Vagina (tissue), 2 donors: ENCODE measurements at places on chromosomes 7 and 10. TPM values are rescaled to one million over a fixed set of nuclear protein-coding genes. Genes with fewer than 3 reads are reported as not detected.

DNA sequence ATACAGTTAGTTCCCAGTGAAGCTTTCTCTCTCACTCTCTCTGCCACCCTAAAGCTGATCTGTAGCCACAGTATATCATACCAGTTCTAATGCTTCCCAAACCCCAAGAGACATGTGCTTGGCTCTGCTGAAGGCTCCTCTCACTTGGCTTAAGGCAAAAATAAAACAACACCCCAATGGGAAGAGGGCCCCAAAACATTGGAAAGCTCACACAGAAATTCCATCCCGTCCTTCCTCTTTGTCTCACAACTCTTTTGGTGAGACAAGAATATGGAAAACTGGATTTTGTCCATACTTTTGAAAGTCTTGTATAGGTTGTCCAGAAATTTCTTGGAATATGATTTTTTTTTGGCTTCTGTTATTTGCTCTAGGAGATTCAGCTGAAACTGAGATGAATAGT is 56.1 kb upstream of the WNT16 start:
- no peak for DNase-seq

GRCh38 chr10:49187044-49187484 is 1.1 kb downstream of the TMEM273 start:
- DNase-seq: peak; percentile 72

C10orf67 gene
- not detected for total RNA-seq

VKORC1L1 gene
- 15.2 TPM for total RNA-seq

GRCh38 chr7:128810997-128811396 is 19.2 kb upstream of the FLNC start:
- no peak for DNase-seq

- DNase-seq: no peak
Observed at GRCh38 chr7:26180792-26181198, 19.8 kb downstream of the HNRNPA2B1 start.

SYT15 gene
- total RNA-seq: 5.4 TPM

WEE2 gene
- not detected for total RNA-seq

GRCh38 chr7:129848436-129848835 is 104.3 kb downstream of the UBE2H start:
- DNase-seq: no peak

HOXA2 gene
- total RNA-seq: 2.0 TPM

DNA sequence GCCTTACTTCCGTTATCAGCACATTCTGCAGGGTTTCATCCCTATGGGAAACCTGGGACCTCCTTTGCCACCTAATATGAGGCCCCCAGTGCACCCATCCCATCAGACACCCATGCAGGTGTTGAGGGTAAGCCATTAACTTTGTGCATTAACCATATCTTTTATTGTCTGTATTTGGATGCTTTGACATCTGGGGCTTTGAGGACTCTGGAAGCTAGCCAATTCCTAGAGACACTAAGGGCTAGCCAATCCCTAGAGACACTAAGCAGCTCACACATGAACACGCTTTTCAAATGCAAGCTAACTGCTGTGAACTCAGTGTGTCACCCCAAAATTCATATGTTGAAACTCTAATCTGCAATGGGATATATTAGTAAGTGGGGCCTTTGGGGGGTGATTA is 272.5 kb upstream of the COBL start:
- DNase-seq: no peak

- no peak for DNase-seq
Observed at GRCh38 chr10:599767-600166, 89.7 kb downstream of the DIP2C start.

DNA sequence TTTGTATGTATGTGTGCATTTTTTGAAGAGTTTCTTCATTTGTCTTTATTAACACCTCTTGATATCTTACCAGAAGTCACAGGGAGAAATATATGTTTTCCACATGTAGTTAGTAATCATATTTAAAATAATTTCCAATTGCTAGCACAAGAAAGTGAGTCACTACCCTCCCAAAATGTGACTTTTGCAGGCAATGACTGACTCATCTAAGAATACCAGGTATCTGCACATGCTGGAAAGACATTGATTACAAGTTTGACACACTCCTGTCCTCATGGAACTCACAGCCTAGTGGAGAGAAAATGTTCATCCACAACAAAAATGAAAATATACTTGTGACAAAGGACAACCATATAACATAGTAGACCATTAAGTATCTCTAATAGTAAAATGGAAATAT is 82.9 kb downstream of the SEMA3D start:
- no peak for DNase-seq

AOAH gene
- 7.4 TPM for total RNA-seq

MKRN1 gene
- 38.8 TPM for total RNA-seq

DNA sequence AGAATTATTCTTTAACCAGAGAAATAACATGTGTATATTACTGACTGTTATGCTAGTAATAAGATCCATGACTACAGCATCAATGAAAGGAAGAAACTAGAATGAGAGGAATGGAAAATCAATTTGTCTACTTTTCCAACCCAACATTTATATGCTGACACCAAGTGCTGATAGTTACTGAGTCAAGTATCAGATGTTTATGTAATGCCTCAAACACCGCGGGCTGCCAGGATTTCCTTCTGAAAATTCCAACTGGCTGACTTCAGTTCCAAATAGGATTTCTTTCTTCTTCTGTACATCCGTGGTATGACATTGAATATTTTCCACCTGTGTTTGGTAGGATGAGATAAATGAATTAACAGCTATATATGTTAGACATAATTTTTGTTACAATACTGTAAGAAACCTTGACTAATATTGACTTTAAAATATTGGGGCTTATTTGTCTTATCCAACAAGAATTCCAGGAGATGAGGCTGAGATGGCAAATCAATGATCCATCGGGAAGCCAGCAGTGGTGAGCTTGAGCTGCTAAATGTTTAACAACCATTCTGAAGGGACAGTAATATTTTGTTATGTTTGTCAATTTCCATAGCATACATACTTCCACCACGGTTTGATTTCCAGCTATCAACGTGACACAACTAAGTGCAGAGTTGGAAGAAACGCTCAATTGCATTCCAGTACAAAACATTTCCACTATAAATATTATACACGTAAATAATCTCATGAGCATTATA is 435.2 kb upstream of the AUTS2 start:
- DNase-seq: no peak

NKX1-2 gene
- 0.98 TPM for total RNA-seq

DNA sequence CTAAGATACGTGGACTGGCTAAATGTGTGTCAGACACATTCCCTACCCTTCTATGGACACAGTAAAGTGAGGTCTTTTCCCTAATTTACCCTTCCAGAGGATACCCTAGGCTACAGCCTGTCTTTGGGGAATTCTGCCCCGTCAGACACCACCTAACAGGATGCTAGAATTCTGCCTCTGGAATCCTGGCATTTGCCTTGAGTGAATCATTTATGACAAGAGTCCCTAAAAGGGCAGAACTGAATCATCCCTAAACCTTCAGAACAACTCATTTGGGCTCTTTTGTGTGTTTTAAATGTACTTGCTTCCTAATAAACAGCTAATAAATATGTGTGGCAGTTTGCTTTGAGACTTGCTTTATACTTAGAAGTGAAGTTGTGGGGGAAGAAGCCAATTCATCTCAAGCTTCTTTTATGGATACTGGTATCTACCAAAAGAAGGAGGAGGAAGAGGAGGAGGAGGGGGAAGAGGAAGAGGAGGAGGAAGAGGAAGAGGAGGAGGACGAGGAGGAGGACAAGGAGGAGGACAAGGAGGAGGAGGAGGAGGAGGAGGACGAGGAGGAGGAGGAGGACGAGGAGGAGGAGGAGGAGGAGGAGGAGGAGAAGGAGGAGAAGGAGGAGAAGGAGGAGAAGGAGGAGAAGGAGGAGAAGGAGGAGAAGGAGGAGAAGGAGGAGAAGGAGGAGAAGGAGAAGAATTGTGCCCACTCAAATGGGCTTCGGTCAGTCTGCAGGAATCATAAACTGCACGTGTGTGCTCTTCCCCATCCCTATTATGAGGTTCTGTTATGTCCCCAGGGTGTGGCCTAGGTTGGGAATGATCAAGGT is 27.1 kb downstream of the PARP12 start:
- no peak for DNase-seq

DNA sequence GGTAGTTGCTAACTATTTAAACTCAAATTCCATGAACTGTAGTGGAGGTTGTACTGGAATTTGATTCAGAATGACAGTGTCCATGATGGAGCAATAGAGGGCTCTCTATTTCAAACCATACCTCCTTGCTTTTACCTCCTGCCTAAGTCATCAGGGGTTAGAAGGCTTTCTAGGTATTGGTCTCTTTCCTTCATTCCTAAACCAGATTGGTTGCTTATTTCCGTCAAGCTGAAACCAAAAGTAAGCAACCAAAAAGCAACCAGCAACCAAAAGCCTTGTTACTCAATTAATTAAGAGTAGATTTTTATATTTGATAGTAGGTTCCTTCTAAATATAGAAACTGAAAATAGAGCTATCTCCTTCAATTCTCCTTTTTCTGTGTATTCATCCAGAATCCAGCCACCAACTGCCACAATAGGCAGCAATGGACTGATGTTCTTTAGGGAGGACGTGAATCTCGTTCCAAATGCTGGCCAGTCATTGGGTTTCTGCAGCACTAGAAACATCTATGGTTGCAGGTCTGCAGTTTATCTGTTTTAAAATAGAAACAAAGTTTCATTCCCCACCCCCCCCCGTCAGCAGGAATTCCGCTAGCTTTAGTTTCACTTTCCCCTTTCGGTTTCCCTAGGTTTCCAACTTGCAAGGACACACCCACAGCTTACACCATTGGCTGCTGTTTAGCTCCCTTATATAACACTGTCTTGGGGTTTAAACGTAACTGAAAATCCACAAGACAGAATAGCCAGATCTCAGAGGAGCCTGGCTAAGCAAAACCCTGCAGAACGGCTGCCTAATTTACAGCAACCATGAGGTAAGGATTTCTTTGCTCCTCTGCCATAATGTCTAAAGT is at the start of gene IFIT1:
Gene IFIT1 (plus strand): TSS at position 717 of the 850 bp plus-strand sequence. CDS start 90 bp downstream, at position 807.
- peak; percentile 49 for DNase-seq

DNA sequence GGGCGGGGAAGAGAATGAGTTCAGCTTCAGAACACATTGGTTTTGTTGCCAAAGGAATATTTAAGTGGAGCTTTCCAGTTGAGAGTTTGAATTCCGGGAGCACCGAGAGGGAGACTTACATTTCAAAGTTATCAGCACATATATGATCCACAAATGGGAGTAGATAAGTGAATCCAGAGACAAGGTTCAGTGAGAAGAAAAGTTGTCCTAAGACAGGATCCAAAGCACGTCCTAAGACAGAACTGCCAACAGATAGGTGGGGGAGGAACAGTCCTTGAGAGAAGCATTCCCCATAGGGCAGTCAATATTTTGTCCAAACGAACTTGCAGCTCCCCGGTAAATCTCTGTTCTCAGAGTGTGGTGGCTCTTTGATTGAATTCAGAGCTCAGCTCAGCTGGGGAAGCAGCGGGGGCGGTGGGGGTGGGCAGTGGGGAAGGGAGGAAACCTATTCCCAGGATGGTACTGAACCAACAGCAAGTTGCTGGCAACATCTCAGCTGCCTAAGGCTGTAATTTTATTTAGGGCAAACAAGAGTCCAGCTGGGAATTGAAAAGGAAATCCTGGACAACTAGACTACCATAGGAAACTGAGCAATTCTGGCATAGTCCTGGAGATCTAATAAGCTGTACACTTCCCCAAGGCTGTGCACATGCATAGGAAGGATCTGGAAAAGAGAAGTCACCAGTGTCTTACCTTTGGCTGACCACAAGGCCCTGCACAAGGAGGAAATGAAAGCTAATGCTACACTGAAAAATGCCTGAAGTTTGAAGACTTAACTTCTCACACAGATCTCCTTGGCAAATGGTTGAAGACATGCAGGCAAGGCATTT is 94.2 kb upstream of the CXCL12 start:
- no peak for DNase-seq

- DNase-seq: no peak
Observed at GRCh38 chr10:89810908-89811525, 109.6 kb downstream of the KIF20B start.

DNA sequence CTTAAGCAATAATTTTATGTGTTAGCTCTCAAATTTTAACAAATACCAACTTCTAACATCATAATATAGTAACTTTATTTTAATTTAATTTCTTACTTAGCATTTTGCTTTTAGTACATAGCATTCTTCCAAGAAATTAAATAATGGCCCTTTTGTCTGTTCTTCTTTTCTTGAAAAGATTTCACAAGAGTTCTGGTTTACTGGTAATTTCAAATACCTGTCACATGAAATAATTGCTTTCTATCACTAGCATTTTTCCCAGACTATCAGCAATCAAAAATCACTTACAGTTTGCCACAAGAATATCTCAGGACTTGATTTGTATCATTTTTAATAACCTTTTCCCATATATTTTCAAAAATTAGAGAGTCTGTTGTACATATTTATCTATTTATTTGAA is 193.0 kb downstream of the CACNA2D1 start:
- DNase-seq: no peak

DNA sequence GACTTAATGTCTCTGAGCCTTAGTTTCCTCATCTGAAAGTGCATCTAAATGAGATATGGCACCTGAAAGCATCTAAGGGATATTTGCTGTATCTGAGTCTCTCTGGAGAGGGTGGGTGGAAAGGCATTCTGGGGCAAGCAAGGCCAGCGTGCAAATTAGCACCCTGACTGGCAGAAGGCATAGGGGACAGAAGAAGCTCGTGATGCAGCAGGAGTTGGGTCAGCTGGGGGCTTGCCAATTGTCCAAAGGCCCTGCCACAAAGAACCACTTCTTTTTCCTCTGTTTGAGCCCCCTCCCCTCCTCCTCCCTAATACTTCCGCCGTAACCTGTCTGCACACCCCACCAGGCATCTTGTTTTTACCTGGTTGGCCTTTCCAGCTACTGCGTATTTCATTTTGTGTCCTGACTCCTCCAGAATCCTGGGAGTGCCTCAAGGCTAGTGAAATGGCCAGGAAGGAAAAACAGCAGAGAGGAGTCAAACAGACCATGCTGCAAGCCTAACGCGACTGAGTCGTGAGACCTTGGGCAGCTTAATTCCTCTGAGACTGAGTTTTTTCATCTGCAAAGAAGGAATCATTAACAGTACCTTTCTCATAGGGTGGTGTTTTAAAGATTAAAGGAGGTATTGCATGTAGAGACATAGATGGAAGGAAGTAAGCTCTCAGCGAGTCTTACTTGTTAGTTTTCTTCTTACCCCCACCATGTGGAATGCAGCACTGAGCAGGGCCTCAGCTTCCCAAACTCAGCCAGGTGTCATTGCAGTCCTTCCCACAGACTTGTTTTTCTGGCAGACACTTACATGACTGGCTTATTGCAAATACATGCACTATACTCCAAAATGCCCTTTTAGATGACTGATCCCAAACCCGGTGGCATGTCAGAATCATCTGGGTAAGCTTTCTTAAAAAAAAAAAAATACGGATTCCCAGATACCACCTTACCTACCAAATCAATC is 49.1 kb upstream of the MXI1 start:
- peak; percentile 61 for DNase-seq
